Adrenal gland (tissue), 19 donors: ENCODE measurements at places on chromosomes 13 and 19. TPM values are rescaled to one million over a fixed set of nuclear protein-coding genes. Genes with fewer than 3 reads are reported as not detected.

The AKAP8 gene
- 13.4 TPM for polyA plus RNA-seq

The TEX29 gene
- 1.5 TPM for polyA plus RNA-seq

- H3K4me3 ChIP-seq, result no peak overlapping the region
- no peak overlapping the region for H3K27ac ChIP-seq
- no peaks in the 10 kb centered on the region for H3K4me1 ChIP-seq
- no peaks in the 10 kb centered on the region for H3K27me3 ChIP-seq
- DNase-seq, result no peak
These were observed 717.9 kb downstream of the UQCRFS1 start for GRCh38 chr19:28495046-28495445.

GRCh38 chr19:12287958-12288500, 6.7 kb downstream of the ZNF44 start:
- H3K36me3 ChIP-seq, result no peaks in the 10 kb centered on the region
- no peak overlapping the region for H3K4me3 ChIP-seq
- no peak for DNase-seq
- no peak overlapping the region for H3K27ac ChIP-seq
- H3K4me1 ChIP-seq, result peaks cover 22% of the 10 kb centered on the region

GRCh38 chr19:49431330-49431749, 6.2 kb downstream of the GFY start:
- H3K4me3 ChIP-seq, result no peak overlapping the region
- no peaks in the 10 kb centered on the region for H3K4me1 ChIP-seq
- H3K36me3 ChIP-seq, result no peaks in the 10 kb centered on the region
- H3K27ac ChIP-seq, result no peak overlapping the region
- DNase-seq, result no peak
- peaks cover 82% of the 10 kb centered on the region for H3K27me3 ChIP-seq

GRCh38 chr19:46205183-46205984, 24.2 kb upstream of the IGFL1 start:
- H3K36me3 ChIP-seq, result no peaks in the 10 kb centered on the region
- no peaks in the 10 kb centered on the region for H3K27me3 ChIP-seq
